ENCODE measurements at places on chromosomes 16 and 17.

DNA sequence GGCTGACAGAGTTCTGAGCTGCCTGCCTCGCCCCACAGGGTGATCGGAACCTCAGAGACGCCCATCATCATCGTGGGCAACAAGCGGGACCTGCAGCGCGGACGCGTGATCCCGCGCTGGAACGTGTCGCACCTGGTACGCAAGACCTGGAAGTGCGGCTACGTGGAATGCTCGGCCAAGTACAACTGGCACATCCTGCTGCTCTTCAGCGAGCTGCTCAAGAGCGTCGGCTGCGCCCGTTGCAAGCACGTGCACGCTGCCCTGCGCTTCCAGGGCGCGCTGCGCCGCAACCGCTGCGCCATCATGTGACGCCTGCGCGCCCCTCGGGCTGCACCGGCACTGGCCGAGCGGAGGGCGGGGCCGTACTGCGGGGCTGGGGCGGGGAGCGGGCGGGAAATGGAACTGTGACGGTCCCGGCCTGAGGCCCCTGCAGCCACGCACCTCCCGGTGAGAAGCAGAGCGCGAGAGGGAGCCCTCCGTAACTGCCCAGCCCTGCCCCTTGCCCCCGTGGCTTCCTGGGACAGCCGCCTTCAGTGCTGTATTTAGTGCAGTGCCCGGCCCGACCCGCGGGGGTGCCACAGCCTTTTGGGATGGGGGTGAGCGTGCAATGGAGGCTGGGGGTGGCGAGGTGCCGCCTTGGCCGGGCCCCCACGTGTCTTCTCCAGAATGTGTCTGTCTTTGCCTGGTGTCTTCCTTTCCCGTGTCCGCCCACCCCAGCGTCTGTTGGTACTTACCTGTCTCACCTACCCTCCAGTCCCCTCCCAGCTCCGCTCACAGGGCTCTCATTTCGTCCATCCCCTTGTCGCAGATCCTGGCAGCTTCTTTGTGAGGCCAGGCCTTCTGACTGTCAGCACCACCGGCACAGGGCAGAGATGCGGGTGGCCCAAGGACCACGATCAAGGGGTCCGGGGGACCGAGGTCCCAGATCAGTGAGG lies 9.8 kb downstream of the RASL10B start:
- no peak for DNase-seq

DNA sequence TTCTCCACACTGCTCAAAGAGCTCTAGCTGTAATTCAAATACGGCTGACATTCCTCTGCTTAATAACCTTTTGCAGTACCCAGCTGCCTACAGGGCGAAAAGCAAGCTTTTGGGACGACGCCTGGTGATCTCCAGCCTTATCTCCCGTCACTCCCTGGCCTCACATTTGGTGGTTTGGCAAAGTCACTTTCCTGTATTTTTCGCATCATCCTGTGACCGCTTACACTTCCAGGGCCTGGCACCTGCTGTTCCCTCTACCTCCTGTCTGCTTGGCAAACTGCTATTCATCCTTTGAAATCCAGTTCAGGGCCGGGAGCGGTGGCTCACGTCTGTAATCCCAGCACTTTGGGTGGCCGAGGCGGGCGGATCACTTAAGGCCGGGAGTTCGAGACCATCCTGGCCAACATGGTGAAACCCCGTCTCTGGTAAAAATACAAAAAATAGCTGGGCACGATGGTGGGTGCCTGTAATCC lies 2.7 kb upstream of the BHLHA9 start:
- no peak for DNase-seq

DNA sequence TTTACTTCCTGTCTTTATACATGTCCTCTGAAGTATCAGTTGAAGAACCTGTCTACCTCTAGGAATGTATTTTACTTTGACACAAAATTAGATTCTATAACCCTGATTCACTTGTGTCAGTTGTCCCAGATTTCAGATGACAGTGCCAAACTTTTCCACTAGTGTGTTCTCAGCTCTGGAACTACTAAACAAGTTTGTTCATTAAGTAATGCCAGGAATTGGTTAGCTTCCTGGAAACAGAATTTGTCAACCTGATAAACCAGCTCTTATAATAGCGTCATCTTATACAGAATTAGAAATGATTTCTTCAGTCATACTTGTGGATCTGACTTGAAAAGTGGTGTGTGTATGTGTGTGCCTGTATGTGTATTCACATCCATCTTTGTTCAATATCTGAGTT lies 7.4 kb downstream of the MAP3K3 start:
- no peak for DNase-seq

- no peak for DNase-seq
These were observed 559.1 kb downstream of the CDH13 start for GRCh38 chr16:83185902-83186301.

GRCh38 chr17:77045441-77046041 lies 95.2 kb upstream of the SEC14L1 start:
- no peak for DNase-seq

GRCh38 chr17:29138971-29139691 lies 41.1 kb downstream of the MYO18A start:
- no peak for DNase-seq

GRCh38 chr17:37506678-37507077 lies 17.0 kb downstream of the DUSP14 start:
- DNase-seq: peak; percentile 2

GRCh38 chr17:42308446-42308845 lies 20.1 kb downstream of the STAT5A start:
- DNase-seq: no peak

DNA sequence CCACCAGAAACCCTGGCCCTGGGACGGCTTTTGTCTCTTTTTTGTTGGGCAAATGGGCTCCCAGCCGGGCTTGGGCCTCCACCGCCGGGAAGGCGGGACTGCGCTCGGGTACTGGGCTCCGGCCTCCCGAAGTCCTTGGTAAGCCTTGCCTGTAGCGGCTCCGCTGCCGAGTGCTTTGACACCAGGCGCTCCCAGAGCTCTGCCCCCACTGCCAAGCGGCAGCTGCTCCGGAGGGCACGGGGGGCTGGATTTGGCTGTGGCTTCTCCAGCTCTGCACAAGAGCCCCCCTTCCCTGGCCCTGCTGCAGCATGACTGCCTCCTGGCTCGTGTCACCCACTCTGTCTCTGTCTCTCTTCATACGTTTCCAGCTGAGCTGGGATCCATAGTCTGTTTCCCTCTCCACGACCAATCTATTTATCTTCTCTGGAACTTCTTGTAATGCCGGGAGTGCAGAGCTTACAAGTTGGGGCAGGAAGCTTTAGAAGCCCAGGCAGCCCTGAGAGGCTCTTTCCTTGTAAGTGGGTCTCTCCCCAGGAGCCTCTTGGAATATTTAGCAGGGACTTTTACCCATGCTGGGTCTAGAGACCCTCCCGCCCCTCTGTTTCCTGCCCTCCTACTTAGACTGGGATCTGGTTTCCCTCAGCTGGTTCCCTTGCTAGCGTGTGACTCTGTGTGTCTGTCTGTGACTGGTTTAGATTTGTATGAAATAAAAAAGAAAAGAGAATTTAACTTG lies 246.9 kb upstream of the GSE1 start:
- peak; percentile 54 for DNase-seq

GRCh38 chr16:88472637-88473205 lies 19.6 kb downstream of the ZFPM1 start:
- DNase-seq: no peak

DNA sequence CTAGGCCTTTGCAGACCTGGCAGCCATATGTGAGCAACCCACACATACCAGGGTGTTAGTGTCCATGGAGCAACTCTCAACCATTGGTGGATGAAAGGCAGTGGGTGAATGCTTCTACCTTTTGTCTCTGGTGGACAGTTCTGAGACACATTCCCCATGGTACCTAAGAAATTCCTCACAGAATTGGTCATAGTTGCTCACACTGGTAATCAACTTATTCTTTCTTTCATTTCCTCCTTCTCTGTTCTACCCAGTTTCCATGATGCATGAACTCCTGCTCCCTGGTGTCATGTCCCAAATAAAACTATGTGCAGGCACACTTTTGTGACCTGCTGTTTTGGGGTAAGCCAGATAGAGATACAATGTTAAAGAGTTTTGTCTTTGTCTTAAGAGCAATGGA lies 33.2 kb upstream of the MPHOSPH6 start:
- DNase-seq: no peak

- no peak for DNase-seq
These were observed 394.7 kb downstream of the SEC14L1 start for GRCh38 chr17:77535435-77535834.

DNA sequence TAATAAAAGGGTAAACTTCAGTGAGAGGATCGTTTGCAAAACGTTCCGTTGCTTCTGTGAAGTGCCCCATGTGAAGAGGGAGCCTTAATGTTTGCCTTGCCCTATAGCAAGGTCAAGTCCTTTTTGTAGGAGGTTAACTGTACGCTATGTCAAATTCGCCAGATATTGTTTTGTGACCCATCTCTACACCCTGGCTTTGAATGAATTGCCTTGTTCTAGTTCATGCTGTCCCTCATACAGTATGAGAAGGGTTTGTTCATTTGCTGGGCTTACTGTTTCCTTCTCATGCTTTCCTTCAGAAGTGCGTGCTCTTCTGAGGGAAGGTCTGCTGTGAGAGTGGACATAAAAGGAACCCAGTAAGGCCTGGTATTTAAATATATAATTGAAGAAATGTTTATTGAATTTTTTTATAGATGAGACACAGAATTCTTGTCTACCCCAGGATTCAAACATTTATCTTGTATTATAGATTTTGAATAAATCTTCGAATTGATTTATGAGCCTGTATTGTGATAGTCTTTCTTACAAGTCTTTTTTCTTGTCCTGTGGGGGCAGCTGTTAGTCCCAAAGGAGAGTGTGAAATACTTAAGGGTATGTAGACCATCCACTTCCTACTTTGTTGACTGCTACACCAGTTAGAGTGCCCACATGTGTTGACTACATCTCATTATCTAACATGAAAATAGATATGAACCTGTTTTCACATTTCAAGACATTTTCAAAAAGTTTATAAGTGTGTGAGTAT lies 1.7 kb downstream of the MAP3K3 start:
- DNase-seq: no peak

DNA sequence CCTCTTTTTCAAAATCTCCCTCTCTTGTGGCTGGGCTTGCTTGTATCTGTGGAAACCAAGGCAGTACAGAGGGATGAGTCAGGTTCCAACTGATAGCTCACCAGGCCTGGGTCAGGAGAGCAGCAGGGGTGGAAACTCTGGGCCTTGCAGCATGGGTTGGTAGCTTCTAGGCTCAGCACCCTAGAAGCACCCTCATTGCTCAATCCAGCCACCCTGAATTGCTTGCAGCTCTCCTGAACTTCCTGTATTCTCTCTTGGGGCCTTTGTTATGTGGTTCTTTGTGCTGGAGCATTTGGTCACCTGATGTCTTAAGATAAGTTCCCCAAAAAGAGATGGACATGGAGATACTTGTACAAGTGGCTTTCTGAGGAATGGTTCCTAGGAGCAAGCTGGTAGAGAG lies 169.4 kb downstream of the IRX5 start:
- no peak for DNase-seq

DNA sequence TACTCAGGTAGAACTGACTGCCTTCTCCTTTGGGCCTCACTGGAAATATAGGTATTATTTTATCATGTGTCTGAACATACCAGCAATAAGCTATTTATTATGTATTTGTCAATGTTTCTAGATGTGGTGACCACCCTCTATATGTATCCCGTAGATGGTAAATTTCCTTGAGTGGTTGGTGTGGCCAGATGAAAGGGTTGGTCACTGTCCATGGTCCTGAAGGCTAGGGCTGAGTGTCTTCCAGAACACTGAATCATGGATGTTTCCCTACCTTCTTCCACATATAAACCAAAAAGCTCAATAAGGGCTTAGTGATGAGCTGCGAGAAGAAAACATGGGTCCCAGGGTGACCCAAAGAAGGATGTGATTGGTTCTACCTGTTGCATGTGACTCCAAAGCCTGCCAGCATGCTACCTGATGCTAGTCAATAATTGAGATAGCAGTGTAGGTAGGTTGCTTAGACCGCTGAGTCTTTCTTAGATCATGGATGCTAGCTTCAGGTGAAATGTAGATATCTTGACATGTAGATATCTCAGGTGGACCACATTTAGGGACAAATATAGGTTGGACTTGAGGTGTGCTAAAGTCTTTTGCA lies 150.3 kb downstream of the ASIC2 start:
- DNase-seq: no peak

DNA sequence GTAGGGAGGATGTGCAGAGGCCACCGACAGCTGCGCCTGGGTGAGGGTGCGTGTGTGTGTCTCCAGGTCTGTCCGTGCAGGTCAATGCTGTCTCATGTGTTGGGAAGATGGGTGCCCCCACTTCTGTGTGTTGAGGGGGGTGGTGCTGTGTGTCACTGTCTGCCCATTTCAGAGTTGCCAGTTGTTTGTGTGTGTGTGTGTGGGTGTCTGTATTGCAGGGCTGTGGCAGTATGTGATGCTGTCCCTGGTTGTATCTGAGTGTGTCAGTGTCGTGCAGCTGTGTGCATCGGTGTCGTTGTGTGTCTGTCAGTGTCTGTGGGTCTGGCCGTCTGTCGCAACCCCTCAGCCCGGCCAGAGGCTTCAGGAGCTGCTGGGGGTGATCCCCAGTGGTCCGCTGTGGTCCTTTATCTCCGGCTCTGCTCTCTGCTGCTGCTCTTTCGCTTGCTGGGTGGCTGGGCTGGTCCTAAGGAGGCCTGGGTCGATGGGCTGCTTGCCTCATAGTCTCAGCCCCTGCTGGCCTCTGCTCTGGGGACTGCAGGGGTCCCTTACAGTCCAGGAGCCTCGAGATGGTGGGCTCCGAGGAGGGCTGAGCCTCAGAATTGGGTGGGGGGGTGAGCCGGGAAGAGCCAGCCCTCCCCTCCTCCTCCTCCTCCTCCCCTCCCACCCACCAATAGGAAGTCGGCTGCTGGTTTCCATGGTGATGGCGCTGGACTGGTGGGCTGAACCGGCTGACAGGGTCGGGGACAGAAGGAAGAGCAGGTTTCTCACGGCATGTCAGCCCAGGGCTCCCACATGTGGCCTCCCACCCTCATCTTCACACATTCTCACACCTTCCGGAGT lies at the start of gene TSPOAP1:
Gene TSPOAP1 (minus strand): TSS at position 601 of the 840 bp plus-strand sequence. CDS start 875 bp downstream, outside the sequence.
- DNase-seq: no peak

GRCh38 chr17:76531486-76532038 lies 5.9 kb downstream of the CYGB start:
- DNase-seq: no peak

GRCh38 chr17:72064606-72065193 lies 56.1 kb upstream of the SOX9 start:
- DNase-seq: no peak

DNA sequence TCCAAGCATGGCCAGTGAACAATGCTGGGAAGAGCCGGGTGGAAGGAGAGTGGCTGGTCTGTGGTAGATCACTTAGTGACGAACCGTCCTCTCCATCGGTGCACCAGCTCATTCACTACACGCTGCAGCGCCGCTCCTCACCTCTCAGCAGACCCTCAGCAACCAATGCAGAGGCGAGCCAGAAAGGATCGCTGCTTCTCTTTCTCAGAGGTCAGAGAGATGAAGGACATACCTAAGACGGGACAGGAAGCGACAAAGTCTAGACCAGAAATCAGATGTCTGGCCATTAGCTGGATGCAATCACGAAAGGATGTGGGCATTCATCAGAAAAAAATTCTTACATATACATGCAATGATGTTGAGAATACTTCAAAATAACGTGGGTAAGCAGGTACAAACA lies 26.9 kb downstream of the NSMCE1 start:
- no peak for DNase-seq

DNA sequence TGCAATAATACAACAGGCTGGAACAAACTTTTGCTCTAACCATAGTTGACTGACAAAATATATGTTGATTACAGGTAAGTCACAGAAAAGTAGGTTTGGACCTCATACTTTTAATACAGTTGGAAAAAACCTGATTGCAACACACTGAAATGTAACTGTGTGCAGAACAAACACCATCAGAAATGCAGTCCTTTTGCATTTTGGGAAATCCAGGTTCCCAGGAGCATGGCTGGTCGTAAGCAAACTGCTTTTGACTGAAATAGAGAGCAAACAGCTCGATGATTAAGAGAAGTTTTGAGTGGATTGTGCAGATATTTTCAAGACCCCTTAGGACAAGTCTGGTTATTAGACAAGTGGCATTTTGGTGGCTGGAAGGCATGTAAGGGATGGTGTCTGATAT lies 8.0 kb downstream of the IGF2BP1 start:
- no peak for DNase-seq
